Bone marrow (tissue), 2 donors: ENCODE measurements at places on chromosomes 5 and 9.

GRCh38 chr9:70573308-70573707 is 158.9 kb upstream of the KLF9 start:
- DNase-seq = no peak

DNA sequence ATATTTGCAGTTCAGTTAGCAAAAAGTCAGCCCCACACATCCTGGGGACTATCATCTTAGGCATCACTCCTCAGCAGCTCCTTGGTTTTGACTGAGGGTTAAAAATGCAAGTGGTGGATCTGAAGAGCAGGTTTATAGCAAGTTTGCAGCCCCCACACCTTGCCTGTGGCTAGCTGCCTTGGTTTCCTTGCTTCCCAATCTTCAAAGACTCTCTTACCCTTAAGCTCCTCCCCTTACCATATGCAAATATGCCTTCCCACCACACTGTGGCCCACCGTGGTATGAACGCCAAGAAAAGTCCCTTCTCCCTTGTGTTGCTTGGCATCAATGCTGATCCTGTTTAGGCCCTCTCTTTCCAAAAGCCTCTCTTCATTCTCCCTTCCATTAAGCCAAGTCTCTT is 45.0 kb upstream of the AGXT2 start:
- DNase-seq = no peak

DNA sequence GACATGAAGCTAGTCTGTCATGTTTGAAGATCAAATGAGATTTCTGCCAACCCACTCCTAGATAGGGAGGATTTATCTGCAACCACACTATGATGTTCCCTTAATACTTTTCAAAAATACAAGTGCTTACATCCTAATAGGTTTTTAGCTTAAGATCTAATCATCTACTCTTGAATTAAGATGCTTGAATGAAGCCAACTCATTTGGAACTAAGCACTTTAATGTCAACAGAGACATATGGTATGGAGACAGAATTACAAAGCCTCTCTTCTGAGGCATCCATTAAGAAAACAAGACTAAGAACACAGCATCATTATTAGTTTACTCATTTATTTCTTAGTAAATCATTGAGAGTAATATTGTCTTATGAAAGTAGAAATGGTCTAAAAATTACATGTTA is 139.3 kb upstream of the NFIB start:
- DNase-seq = no peak

DNA sequence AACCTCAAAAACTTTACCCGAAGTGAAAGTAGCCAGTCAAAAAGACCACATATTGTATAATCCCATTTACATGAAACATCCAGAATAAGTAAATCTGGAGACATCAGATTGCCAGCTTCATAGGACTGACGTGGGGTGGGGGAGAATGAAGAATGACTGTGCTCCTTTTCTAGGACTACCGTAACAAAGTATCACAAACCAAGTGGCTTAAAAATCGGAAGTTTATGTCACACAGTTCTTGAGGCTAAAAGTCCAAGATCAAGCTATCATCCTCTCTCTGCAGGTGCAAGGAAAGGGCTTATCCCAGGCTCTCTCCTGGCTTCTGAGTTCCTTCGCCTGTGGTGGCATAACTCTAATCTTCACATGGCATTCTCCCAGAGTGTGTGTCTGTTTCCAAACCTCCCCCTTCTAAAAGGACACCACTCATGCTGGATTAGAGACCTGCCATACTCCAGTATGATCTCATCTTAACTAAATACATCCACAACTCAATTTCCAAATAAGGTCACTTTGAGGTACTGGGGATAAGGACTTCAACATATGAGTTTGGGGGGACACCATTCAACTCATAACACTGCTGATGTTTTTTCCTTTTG is 25.5 kb downstream of the ADAM19 start:
- no peak for DNase-seq

DNA sequence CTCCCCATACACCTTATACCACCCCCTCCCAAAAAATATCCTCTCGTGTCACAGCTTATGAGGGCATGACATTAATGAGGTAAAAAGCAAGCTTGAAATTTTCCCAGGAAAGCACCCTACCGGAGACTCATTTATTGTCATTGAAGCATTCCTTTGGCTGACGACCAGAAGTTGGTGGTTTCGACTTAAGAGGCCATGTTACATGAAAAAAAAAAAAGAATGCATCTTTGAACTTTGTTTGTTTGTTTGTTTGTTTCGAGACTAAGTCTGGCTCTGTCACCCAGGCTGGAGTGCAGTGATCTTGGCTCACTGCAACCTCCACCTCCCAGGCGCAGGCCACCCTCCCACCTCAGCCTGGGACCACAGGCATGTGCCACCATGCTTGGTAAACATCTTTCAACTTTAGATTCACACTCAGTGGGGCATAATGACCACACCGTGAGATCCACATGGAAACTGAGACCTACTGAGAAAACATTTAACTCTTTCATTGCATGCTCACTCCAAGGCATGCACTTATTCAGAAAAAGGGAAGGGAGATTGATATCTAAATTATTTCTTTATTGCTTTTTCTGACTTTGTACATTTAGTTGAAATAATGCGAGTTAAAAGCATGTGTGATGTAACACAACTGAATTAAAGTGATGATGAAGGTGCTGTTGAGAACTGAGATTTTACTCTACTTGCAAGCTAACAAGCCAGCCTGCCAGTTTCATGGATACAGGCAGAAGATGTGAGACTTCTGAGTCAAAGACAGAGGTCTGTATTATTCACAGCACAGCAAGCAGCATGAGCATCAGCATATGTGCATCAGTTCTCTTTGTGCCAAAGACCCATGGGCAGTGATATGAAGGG is 5.1 kb upstream of the RAB14 start:
- no peak for DNase-seq

DNA sequence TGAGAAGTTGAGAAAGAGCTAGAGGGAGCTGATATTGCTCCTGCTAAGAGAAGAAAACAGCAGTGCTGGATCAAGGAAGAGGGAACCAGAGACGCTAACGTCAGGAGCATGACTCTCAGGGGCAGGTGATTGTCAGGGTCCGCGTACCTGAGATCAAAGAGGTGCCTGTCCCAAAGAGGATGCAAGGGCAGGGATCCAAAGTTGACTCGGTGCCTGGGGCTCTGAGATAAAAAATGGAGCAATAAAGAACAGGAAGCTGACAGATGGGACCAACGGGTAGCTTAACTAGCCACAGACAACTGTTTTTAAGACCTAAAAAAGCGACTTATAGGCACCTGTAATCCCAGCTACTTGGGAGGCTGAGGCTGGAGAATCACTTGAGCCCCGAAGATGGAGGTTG is 517.8 kb downstream of the IRX1 start:
- no peak for DNase-seq

DNA sequence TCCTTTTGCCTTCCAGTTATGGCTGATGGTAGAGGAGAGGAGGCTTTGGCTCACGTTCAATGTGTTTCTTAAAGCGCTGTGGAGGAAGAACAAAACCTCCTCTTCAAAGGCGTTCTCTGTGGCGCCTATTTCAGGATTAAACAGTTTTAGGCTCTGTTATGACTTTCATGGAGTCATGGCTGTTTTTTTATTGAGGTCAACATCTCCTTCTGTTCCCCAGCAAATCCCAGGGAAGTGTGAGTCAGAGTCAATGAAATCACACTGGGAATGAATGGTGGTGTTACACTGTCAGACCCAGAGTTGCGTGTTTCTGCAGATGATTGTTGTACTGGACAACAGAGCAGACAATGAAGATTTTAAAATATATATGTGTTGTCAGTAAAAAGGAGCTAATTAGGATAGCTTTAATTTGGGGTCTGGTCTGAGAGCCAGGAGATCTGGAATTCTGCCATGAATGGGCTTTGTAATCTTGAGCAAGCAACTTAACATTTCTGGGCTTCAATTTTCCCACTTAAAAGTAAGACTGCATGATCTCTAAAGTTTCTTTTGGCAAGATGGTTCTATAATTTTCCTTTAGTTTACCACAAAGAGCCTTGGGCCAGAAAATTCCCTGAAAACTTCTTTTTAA is 240.7 kb downstream of the CSNK1G3 start:
- no peak for DNase-seq

- DNase-seq = no peak
These were observed 73.9 kb downstream of the PBX3 start for GRCh38 chr9:125821078-125821477.

- no peak for DNase-seq
These were observed 11.1 kb downstream of the PTGES2 start for GRCh38 chr9:128116104-128117083.

- DNase-seq = no peak
These were observed 449.6 kb upstream of the CLINT1 start for GRCh38 chr5:158308429-158309025.

DNA sequence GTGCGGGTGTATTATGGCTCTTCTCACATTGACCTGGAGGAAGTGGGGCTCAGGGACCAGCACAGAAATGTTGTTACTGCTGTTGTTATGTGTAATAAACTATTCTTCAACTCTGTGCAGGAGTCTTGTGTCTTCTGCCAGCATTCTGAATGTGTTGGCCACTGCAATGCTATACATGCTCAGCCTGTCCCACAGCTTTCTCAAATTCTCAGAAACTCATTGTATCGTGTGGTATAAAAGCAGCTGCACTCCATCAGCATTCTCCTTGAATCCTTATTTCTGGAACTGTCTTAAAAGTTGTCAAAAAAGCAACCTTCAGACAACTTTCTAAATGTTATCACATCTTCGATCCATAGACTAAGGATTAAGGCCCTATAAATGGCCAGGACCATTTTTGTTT is 72.0 kb downstream of the ZNF474 start:
- no peak for DNase-seq

- DNase-seq = no peak
These were observed 11.4 kb upstream of the IL3 start for GRCh38 chr5:132049093-132049492.

DNA sequence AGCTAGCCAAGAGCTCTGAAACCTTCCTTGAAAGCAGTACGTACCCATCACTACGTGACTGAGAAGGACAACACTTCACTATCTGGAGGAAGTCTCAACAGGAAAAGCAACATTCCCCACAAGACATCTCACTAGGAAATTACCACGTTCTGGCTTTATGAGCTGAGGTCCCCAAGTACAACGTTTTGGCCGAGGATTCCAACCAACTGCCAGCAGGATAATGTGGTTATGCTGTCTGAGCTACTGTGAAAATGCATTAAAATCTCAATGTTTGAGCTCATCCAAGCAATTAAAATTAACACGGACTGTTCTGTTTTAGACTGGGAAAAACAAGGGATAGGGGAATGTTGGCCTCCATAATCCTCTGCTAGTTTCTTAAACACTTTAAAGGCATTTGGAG is 16.4 kb downstream of the MED27 start:
- no peak for DNase-seq
